ENCODE measurements at places on chromosomes 4 and X.

- DNase-seq: no peak
Measured at GRCh38 chrX:40237731-40238178, 140.0 kb upstream of the BCOR start.

GRCh38 chr4:26858947-26859401, 1.7 kb upstream of the STIM2 start:
- DNase-seq: no peak

DNA sequence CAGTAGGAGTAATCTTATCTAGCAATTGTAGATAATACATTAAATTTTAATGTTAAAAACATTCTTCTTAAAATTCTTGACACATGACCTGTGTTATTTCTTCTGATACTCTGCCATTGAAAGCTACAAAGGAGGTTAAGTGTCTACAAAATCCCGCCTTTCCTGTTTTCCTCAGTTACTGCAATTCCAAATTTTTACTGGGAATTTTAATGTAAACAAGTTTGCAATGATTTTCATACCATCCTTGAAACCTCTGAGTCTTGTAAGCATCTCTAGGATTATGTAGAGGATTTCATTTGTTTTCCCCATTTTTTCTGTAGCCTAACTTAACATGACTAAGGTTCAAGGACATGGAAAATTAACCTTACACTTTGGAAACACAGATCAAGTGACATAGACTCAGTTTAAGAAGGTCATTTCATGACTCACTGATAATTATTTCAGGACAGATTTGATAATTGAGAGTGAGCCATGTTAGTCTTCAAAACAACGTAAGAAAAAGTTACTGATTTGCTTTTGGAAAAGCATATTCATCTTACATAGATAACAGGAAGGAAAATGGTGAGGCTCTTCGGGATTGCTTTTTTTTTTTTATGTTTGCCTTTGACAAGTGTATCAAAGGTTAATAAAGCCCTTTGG, 39.6 kb upstream of the PDLIM5 start:
- DNase-seq: no peak

- DNase-seq: no peak
Measured at GRCh38 chrX:1386338-1387127, 5.4 kb downstream of the SLC25A6 start.

GRCh38 chr4:53122280-53123116, 243.4 kb downstream of the SCFD2 start:
- no peak for DNase-seq

DNA sequence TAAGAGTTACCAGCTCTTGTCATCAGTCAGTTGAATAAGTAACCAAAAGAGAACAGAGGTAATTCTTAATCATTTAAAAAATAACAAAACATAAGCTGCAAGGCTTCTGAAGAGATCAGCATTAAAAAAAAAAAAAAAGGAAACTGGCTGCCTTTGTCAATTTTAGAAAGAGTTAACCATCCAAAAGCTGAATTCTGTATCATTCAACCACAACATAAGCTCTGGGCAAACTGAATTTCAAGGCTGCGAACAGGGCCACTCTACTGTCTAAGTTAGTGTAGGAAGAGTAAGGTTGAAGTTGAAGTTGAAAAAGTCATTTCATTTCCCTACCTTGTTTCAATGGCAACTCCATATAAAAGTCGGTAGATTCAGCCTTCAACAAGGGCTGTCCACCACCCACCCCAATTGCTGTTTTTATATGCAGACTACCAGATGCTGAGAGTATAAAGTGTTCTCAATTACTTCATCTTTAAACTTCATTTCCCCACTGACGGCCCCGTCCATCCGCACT, 1.1 kb upstream of the LIN54 start:
- no peak for DNase-seq

- peak; percentile 14 for DNase-seq
Measured at GRCh38 chrX:149950681-149951080, 12.4 kb upstream of the EOLA2 start.

GRCh38 chr4:15656038-15656470, 897 bp upstream of the FBXL5 start:
- no peak for DNase-seq

GRCh38 chr4:13218326-13218958, 265.7 kb downstream of the RAB28 start:
- no peak for DNase-seq

DNA sequence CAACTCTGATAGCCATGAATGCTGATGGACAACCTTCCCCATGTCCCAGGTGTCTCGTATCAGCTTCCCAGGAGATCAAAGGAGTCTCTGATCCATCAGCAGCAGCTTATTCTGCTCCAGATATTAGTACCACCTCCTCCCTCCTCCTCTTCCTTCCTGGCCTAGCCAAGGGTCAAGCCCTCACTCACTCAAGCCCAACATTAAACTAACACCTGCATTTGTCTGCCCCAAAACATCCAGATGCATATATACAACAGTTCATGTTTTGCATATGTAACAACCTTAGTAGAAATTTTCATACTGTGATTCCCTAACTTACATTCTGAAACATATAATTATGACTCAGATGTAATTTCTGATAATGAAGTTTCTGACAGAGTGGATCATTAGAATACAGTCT, 29.9 kb downstream of the BCLAF3 start:
- DNase-seq: no peak

DNA sequence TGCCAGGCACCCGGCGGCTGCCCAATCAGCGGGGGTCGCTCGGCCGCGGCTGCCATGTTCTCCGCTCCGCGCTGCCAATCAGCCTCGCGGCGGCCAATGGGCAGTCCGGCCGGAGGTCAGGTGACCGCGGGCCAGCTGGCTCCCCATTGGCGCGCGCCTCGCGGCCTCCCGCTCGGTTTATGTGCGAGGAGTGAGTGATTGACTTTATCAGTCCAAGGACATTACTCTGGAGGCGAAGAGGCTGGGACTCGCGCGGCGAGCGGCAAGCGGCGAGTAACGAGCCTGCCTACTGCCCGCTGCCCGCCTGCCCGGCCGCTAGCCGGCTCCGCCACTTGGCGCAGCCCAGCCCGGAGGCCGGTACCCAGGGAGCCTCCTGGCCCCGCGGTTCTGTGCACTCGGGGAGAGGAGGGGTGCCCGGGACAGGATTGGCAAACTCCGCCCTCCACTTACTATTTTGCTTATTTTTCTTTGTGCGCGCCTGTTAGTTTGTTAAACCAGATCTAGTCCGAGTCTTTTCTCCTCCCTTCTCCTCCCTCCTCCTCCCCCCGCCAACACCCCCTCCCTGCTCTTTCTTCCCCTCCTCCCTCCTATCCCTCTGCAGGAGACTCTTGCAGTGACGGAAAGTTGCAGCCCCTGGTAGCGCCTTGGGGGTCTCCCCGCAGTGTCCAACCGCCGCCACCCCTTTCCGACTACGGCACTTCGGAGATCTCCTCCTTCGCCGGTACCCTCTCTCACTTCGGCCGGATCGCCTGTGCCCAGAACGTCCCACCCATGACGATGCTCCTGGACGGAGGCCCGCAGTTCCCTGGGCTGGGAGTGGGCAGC, at the start of gene ZIC3:
Gene ZIC3, plus strand, starts transcription at position 207 of the 825 bp plus-strand sequence. Its CDS starts 565 bp downstream, at position 772.
- no peak for DNase-seq

DNA sequence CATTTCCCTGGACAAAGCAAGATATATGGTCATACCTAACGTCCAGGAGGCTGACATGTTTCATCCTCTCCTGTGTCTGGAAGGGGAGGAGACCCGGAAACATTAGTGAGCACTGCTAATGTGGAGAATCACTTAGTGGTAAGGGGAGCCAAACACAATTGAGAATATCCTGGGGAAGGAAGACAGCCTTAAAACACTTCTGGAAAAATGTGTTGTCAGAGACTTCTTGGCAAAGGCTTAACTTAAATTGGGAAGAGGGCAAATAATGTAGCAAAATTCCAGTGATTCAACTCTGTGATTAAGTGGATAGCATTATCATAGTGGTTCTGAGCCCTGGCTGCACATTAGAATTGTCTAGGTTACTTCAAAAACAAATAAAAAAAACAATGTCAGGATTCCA, 39.5 kb downstream of the SPARCL1 start:
- no peak for DNase-seq

GRCh38 chr4:79652738-79653137, 244.7 kb upstream of the GK2 start:
- DNase-seq: no peak

DNA sequence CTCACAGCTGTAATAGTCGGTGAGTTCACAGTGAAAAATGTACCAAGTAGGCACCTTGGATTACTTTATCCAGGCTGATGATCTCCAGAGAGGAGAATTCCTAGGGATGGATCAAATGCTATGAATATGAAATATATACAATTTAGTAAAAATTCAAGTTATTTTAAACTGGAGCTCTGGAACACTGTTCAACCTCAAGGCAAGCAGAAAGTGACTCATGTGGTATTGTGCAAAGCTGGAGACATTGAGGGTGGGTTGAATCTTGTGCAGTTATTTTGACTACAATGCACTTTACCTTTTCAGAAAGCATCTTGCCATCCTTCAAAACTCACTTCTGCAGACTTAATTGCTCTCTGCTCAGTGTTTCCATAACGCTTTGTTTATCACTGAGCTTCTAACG, 43.4 kb downstream of the OSTC start:
- DNase-seq: no peak

DNA sequence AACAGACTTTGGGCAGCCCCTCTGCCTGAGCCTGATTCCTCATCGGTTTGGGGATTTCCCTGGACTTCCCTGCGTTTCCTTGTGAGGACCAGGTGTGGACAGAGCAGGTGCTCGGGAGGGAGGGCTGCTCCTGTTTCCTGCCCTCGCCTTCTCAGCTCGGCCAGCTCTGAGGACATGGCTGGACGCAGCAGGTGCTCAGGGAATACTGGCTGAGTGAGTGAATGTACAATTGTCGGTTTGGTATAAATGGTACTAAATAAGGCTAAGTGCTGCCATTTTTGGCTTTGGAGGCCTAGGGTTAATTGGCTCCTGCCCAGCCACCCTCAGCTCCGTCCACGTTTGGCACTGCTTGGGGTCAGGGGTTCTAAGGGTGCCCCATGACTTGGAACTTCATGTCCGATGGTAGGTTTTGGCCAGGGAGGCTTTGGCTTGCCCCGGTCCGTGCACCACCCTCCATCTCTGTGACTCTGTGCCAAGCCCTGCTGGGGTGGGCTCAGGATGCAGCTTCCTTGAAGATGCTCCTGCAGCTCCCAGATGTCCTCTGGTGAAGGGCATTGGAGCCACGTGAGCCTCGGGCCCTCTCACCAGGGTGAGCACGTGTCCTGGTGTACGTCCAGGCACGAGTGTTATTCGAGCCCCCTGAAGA, 45.0 kb upstream of the NKX1-1 start:
- no peak for DNase-seq

- DNase-seq: no peak
Measured at GRCh38 chr4:152382057-152382785, 153.7 kb downstream of the FBXW7 start.

GRCh38 chr4:88865466-88865865, 167.8 kb upstream of the NAP1L5 start:
- DNase-seq: no peak

DNA sequence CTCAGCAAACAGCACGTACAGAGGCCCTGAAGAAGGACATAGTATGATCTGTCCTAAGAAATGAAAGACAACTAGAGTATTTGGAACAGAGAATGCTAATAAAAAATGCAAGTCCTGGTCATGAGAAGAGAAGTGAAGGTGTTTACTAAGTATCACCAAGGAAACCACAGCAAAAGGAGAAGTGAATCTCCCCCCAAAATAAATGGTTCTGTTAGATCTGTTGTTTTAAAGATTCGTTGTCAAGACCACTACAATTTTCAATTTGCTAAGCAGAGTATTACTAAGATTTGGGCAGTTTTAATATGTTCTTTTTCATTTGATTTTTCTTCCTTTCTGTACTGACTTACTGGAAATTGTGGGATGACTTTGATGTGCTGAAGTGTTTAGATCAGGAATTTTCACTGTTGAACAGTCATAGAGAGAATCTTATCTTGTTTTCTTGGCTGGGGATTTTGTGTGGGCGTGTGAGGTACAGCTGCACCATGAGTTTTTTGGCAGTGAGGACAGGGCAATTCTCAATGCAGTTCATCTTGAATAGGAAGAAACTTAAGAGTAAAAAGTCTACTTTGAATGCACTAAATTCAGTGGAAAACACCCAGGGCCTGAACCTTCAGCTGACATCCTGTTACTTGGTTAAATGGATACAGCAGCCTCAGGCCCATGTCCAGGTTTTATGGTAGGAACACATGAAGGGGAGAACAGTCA, 132.2 kb downstream of the STIM2 start:
- peak; percentile 16 for DNase-seq

GRCh38 chr4:140115140-140115539, 38.8 kb downstream of the MAML3 start:
- DNase-seq: no peak

DNA sequence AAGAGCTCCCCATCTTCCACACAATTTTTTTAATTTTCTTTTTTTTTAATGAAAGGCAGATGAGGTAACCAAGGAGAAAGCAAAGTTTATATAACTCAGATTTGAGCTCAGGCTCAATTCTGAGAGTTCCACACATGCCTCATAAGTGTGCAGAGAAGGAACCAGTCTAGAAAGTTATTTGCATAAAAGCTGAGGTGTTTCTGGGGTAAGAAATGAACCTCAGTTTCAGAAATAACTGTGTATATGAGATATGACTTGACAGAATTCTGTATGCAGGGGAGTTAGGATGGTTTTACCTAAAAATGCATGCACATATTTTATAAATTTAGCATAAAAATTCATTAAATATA, 51.3 kb downstream of the DTHD1 start:
- no peak for DNase-seq

GRCh38 chr4:121400632-121401031, 19.8 kb upstream of the QRFPR start:
- DNase-seq: no peak

DNA sequence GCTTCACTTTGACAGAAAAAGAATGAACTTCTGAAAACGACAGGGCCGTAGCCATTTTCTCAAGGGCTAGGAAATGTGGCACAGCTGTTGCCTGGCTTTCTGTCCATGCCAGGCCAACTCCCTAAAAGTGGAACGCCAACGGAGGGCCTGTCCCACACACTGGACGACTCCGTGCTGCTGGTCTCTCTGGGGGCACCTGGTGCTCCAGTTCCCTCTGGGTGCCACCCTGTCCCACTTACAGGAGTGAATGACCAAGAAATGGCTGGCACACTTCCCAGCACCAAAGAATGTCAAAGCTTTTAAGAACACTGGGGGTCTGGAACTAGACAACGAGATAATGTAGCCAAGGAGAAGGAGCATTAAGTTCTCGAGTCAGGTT, 40.9 kb downstream of the GATB start:
- DNase-seq: no peak

- no peak for DNase-seq
Measured at GRCh38 chrX:373641-374471, 12.9 kb downstream of the PPP2R3B start.

- no peak for DNase-seq
Measured at GRCh38 chrX:110045421-110045820, 42.5 kb downstream of the TMEM164 start.

- no peak for DNase-seq
Measured at GRCh38 chr4:10088135-10089010, 28.2 kb downstream of the WDR1 start.

GRCh38 chrX:114071412-114071811, 512.5 kb upstream of the HTR2C start:
- no peak for DNase-seq

Measured in CD4-positive, alpha-beta T cell treated with Interleukin-12 subunit alpha and Interleukin-12 subunit beta, for 1 hour (primary cell).